GM19239 (cell line): ENCODE measurements at places on chromosomes 3 and 15.
A peak's percentile ranks its signal among the peaks of the same experiment; 100 is the strongest.

DNA sequence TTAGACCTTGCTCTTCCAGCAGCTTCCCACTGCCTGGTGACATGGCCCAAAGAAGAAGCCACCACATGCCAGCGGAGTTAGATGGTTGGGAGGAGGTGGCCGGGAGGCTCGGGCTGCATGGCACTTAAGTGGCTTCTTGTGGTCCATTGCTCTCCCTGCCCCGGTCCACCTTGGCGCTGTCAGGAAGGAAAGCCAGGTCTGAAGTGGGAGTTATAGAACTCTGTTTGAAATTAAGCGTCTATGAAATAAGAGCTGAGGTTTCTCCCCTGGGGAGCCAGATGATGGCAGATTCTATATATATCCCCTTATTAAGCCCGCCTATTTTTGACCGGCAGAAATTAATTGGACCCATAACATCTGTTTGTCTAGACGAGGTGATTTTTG is 61.2 kb downstream of the ITGA11 start:
- DNase-seq, result no peak

DNA sequence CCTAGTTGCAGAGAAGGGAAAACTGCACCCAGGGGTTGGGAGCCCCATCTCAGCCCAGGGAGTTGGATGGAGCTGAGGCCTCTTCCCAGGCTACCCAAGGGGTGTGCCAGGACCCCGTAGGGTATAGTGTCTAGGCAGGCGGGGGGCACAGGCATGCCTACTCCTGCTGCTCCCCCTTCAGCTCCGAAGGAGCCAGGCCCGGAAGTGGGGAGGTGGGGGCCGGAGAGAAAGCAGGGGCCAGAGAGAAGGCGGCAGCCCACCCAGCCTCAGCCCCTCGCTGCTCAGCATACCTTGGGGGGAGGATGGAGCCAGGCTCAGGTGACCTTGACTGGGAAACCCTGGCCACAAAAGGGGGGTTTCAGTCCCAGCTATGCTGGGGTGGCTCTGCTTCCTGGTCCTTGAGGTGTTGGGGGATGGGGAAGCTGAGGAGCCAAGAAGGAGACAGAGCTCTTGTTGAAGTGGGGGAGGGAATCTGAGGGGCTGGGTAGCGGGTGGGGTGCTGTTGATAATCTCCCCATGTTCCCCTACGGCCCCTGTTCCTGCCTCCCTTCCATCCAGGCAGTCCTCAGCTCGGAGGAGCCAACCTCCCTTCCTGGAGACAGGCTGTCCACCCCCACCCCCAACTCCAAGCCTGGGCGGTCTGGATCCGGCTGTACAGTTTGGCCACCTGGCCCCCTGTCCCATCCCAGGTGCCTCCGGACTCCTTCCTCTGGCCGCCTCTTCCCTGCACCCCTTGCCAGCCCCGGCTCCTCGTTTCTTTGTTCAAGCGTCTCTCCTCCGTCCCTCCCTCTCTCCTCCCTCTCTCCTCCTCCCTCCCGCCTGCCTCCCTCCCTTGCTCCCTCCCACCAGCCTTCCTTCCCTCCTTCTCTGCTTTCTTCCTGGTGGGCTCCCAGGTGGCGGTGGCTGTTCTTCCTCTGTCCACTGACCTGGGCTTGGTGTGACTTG is 1.7 kb downstream of the SEMA3F start:
- no peak for DNase-seq

DNA sequence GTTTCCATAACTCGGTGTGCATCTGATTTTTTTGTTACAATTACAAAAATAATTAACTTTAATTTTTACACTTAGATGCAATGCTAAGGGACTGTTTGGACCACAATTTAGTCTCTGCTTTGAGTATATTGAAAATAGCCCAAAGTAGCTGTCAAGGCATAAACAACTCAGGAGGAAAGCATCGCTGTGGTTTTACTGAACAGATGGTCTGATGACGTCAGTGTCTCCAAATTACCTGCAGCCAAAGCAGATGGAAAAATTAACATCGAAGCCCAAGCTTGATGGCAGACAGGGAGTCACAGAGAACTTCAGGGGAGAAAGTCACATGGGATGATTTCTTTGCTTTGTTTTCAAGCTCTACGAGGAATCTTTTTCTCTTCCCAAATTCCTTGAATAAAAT is 83.1 kb upstream of the PLCL2 start:
- DNase-seq, result no peak

DNA sequence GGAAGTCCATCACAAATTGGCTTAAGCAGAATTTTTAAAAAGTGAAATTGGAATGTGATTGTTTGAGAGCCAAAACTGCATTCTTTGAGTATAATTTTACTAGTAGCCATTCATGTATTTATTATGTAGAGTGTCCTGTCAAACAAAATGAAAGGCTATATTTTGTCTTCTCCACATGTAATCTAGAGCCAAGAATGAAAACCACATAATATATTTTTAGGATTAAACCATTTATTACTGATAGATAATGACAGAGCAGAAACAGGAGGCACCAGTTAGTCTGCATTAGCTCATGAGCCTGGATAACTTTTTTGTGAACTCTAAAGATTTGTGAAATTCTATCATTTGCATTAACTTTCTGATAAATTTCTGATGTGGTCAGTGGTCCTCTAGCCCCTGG is 130.2 kb downstream of the FILIP1L start:
- no peak for DNase-seq

GRCh38 chr15:65690778-65691177 is 69.0 kb downstream of the SLC24A1 start:
- no peak for DNase-seq

DNA sequence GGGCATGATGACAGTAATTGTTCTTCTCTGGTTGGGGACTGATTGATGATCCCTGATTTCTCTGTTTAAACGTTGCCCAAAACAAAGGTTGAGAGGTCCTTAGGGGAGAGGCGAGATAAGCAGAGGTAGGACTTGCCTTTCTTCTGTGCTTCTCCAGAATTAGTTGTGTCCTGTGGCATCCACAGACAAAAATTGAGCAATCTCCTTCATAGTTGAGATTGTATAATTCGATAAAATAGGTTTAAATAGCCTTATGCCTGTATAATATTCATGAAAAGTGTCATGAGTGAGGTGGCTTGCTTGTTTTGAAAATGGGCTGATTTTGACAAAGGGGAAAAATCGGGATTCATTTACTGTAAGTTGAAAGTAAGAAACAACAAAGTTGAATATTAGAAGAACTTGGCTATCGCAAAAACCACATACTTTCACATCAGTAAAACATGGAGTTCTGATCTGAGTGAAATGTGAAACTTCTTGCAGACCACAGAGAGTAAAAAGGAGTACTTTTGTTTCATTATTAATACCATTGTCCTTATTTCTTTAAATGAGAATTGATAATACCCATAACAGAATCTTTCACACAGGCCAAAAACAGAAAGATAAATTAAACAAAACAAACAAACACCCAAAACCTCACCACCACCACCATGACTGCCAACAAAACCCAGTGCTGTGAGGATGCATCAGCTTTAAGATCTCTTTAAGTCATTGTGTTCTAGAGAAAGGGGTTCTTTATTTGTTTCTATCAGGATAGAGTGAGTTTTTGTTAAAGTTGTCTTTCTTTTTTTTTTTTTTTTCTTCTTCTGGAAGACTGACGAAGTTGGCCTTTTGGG is 155.7 kb downstream of the LPP start:
- peak; percentile 9 for DNase-seq

- no peak for DNase-seq
Observed at GRCh38 chr3:71857956-71858355, 73.0 kb upstream of the PROK2 start.

DNA sequence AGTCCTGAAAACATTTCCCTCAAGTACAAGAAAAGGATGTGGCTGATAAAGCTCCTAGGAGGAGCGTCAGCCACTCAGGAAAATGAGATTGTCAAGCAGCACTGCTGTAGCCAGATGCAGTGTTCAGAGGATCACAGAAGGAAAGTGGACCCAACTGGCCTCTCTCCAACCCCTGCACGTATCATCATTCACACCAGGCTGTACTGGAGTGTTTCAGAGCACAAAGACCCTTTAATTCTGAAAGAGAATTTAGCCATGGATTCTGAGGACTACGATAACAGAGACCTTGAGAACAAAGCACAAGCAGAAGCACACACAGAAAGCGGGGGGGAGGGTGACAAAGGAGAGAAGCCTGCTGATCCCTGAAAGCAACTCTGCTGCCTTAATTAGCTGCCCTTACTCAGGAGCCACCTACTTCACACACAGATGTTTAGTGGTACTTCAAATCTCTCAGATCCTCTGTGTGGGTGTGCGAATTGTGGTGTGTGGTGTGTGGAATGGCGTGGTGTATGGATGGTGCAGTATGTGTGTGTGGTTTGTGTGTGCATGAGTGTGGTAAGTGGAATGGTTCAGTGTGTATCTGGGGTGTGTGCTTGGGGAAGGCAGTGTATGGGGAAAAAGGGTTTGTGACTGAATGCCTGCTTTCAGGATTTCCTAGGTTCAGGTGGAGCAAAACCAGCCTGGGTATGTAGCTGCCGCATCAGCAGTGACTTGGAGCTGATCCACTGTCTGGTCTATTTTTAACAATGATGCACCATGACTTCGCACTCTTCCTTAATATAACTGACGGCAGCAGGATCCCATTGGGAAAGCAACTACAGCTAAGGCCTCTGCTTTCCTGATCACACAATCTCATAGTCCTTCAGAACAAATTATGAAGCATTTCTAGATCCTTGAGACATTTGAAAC is 192.5 kb downstream of the RSL24D1 start:
- DNase-seq, result no peak

DNA sequence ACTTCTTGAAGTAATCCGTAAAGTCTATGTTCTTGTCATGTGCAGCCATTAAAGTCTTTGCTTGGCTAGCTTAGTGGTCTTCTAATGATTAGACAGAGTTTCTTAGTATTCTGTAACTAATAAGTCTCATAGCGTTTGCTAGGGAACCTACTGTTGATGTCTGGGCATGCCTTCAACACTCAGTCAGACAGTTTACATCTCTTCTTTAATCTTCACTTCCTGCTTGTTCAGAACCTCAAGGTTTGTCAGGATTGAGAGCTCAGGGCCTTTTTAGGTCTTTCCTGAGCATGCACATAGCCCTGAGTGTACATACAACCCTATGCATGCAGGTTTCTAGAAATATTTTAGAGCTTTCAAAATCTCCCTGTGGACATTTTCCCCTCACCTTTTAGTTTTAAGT is 426.3 kb downstream of the AGBL1 start:
- DNase-seq, result no peak

DNA sequence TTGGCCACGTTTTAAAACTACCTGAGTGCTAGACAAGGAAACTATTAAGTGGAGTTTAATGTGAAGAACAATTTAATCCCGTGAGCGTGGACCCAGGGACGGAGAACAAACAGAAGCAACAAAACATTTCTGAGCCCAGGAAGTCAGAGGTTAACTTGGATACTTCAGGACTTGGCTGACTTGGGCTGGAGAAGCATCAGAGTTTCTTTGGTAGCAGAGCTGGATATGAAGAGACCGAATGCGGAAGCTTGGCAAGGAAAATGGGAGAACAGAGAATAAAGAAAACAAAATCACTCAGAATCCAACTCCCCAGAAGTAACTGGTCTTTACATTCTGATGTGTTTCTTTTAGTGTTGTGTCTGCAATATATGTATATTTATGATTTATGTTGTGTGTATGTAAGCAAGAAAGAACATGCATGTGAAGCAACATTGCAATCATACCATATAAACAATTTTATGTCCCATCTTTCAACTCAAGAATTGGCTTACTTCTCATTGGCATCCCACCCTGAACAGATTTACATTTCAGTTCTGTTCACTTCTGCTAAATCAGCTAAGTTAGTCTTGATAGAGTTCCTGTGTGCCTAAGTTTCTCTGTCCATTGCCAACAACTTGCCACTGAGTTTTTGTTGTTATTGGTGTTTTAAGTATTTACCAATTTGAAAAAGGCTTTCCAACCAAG is 17.2 kb upstream of the PLOD2 start:
- DNase-seq, result no peak

- peak; percentile 77 for DNase-seq
Observed at GRCh38 chr3:138068579-138069174, 46.7 kb downstream of the DZIP1L start.

- no peak for DNase-seq
Observed at GRCh38 chr15:53569751-53570480, 189.5 kb downstream of the WDR72 start.

- DNase-seq, result no peak
Observed at GRCh38 chr15:48406911-48407310, 75.7 kb downstream of the DUT start.

- no peak for DNase-seq
Observed at GRCh38 chr3:173351886-173352285, 45.7 kb upstream of the NLGN1 start.

DNA sequence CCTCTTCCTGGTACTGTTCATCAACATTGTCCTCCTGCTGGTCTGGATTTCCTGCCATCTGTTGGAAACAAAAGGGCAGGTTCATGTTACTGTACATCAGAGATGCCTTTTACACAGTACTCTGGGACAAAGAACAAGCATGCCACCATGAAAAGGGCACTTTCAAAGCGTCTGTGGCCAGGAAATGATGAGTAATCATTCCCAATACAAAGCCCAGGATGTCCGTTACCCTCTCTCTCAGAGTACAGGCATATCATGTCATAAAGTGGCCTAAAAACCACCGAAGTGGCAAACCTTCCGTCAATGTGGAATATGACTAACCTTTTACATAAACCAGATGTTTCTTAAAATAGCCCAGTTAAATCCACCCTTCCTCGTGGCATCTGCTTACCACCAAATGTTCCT is 71.2 kb downstream of the GOLIM4 start:
- no peak for DNase-seq

DNA sequence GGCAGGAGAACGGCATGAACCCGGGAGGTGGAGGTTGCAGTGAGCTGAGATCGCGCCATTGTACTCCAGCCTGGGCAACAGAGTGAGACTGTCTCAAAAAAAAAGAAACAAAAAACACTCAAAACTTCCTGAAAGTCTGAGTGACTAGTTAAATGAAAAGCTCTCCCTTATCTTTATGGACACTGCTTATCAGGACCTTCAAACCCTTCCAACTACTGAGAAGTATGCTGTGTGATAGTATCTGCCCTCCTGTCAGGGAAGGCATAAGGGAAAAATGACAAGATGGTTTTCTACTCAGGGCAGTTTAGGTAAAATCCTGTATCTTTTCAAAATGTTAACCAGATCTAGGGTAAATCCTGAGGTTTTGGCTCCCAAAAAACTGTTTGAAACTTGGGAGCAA is 21.8 kb downstream of the EMC7 start:
- no peak for DNase-seq

DNA sequence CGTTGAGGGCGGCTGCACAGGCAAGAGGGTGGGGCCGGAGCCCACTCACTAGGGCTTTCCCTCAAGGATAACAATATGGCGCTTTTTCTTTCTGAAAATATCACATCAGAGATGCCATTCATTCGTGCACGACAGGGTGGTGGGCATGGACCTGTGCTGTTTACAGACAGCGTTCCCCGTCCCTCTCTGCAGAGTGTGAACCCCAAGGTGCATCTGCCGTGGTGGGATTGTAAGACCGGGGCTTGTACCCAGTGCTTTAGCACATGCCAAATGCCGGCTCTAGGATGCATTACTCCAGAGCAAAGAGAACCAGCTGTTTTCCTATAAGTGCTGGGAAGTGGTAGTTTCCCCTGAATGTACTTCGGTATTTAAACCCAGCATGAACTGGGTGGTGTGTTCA is 37.0 kb downstream of the CHDH start:
- DNase-seq, result no peak

- DNase-seq, result no peak
Observed at GRCh38 chr3:112654979-112655378, 14.0 kb upstream of the CCDC80 start.
